Activated T-cell treated with anti-CD3 and anti-CD28 coated beads, Interleukin-2, amount 50 U/mL, for 4 hours (primary cell): ENCODE measurements at places on chromosomes 1 and 21.

DNA sequence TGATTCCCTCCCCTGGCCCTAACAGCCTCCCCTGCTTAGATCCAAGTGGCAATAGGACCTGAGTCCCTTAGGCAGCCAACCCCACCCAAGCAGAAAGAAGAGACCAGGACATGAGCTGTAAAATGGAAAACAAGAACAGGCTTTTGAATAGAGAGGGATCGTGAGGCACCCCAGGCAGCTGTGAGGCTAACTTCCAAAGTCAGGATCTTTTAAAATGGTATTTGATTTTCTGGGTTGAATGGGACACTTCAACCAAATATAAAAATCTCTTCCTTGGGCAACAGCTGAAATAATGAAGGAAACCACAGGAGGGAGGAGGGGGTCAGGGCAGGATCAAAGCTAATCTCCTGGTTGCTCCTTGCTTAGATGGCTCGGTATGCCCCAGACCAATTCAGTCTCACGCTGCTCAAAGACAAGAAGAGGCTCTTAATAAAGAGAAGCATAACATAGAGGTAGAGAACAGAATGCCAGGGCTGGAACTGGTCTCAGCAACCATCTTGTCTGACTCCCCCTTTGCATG, 28.6 kb upstream of the AVPR1B start:
- no peak for DNase-seq

DNA sequence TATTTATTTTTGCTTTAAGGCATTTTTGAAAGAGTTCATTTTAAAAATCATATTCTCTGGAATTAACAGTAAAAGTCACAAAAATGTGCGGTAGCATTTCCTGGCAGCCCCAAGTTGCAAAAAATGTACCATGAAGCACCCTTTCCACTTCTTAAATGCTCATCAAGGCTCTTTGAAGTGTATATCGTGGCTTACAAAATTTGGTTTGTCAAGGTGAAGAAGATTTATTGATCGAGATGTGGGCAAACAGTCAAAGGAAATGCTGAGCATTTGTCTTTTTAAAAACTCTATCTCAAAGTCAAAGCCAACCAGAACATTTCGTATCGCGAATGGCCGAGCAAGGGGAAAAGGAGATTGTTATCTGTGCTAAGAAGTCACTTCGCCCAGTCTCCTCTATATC, 277.5 kb upstream of the KAZN start:
- DNase-seq, result no peak

GRCh38 chr1:2061065-2061778, 11.0 kb downstream of the PRKCZ start:
- no peak for DNase-seq

DNA sequence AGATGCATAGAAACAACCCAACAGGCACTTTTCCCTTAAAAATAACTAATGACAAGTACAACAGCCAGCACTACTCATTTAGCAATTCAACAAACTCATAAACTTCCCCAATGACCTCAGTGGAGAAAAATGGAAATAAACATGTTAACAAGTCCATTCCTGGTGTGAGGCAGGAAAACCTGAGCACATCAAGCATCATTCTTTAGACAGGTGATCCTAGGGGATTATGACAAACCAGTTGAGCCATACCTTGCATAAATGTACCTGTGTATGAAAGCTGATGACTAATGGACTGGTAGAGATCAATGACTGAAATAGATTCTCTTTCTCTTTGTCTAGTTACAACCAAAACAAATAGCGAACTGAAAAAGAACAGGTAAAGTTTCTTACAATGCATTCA, 7.0 kb downstream of the COL24A1 start:
- DNase-seq, result no peak

- no peak for DNase-seq
Observed at GRCh38 chr21:25234857-25235801, 372.2 kb downstream of the MRPL39 start.
